ENCODE measurements at places on chromosomes 16 and 17. TPM values are rescaled to one million over a fixed set of nuclear protein-coding genes. Genes with fewer than 3 reads are reported as not detected.

GRCh38 chr16:74999609-75000480, 1.0 kb downstream of the ZNRF1 start:
- DNase-seq, result no peak

- DNase-seq, result no peak
Observed at GRCh38 chr17:70166615-70167014, 2.7 kb upstream of the KCNJ2 start.

DNA sequence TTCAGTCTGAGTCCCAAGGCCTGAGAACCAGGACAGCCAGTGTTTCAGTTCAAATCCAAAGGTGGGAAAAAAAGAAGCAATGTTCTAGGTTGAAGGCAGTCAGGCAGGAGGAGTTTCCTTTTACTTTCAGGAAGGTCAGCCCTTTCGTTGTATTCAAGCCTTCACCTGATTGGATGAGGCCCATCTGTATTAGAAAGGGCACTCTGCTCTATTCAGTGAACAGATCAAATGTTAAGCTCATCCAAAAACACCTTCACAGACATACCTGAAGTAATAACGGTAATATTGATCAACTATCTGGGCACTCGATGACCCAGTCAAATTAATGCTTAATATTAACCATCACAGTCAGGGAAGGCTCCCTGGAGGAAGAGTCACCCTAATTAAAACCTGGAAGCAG, 60.9 kb downstream of the IRX5 start:
- DNase-seq, result no peak

GRCh38 chr16:27754788-27755690, 205.1 kb downstream of the KATNIP start:
- no peak for DNase-seq

DNA sequence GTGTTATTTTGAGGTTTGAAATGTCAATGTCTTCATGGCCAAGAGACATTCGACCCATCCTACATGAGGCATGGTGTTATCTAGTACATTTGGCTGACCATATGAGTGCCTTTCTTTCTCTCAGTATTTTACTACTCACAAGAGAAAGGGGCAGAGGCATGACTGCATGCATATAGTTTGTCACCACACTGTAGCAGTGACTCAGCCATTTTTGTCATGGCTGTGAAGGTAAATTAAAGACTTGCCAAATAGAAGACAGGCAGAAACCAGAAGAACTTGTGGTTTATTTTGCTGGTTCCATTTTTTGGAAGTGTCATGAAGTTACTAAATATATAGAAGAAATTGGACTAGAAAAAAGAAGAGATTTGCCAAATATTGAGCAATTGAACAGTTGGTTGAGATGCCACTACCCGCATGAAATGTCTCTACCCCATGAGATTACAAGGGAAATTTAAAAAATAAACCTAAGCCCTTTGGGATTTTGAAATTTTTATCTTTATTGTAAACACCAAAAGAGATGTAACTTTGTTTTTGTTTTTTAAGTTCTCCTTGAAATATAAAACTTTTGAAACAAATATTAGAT, 170.3 kb downstream of the CHD9 start:
- no peak for DNase-seq

- no peak for DNase-seq
Observed at GRCh38 chr17:38667099-38667786, 7.5 kb downstream of the EPOP start.

- no peak for DNase-seq
Observed at GRCh38 chr17:12085076-12085949, 64.6 kb downstream of the MAP2K4 start.

Gene TP53TG3C
- not detected for polyA plus RNA-seq

Gene OVCA2
- 9.3 TPM for polyA plus RNA-seq
